Stimulated activated CD8-positive, alpha-beta memory T cell treated with anti-CD3 and anti-CD28 coated beads, Interleukin-4, amount 100 ng/mL, for 24 hours (primary cell): ENCODE measurements at places on chromosomes 5 and 9.

DNA sequence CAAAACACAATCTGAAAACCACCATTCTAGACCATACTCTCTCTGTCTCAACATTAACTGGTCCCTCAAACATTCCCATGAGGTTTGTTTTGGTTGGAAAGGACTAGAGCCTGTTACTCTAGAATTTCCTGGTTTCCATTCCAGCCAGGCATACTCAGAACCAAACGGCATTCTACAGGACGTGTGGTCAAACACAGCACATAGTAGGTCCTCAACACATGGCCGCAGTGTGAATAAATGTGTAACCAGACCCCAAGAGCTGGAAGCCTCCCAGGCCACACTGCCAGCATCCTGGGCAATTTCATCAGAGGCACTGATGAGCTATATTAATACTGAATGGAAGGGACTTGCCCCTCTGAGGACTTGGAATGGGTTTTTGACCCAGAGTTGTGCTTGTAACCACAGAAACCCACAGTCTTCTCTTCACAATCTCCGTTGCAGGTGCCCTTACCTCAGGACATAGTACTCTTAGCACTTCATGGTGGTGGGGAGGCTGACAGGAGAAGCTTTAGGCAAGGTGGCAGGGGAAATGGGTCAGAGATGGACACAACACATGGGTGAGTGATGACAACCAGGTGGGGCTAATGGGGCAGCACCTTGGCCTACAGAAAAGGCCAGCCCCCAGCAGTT, 66.0 kb downstream of the ZNF366 start:
- no peak for DNase-seq

DNA sequence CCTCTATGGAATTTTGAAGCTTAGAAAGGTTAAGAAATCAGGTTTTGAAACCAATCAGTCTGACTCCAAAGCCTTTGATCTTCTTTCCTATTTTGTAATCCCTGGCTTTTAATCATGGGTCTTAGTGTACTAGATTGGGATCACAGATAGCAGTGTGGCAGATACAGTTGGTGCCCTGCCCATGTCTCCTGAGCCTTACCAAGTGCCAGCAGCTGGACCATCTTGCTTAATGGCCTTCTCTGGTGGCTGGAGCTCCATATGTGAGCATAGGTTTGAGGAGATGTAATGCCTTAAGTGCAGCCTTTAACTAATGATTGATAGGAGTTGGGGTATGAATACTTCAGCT, 16.7 kb upstream of the RIC1 start:
- no peak for DNase-seq

GRCh38 chr5:148113243-148113642, 49.5 kb downstream of the SPINK5 start:
- DNase-seq, result no peak

DNA sequence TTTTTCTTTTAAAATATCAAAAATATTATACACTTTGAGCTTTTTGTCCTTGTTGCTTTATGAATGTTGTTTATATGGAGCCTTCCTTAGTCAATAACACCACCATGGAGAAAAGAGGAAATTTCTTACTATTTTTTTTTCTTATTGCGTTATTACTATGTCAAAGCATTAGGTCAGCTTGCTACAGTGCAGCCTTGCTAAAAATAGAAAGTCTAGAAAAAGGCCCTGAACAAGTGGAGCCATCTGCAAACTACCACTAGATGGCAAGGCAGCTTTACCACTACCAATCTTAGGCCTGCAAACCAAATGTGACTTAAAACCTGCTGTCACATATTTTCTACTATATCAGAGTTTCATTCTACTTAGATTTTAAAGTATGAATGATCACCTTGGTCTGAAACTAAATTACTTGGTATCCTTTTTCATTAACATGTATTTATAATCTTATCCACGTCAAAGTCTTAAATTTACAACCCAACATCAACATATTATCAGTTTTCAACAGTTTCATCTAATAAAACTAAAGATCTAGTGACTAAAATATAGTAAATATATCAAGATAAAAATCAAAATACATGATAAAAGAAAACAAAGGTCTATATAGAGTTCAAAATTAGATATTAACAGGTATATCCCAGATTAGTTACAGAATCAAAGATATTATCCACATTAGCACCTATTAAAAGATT, 113.1 kb upstream of the ACOT12 start:
- DNase-seq, result no peak

DNA sequence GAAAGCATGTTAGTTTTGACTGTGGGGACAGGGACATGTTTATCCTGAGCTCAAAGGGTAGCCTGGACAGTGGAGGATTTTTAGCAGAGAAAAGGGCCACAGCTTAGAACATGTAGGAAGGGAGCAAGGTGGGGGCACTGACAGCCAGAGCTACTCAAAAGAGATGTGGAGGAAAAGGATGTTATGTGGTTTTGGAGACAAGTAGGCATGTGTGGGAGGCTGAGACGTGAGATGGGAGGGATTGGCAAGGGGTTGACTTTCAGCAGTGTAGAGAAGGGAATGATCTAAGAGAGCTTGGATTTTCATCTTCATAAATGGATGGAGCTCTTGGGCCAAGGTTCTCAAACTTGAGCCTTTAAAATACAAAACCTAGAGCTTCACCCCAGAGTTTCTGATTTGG, 24.0 kb downstream of the SYK start:
- DNase-seq, result no peak

DNA sequence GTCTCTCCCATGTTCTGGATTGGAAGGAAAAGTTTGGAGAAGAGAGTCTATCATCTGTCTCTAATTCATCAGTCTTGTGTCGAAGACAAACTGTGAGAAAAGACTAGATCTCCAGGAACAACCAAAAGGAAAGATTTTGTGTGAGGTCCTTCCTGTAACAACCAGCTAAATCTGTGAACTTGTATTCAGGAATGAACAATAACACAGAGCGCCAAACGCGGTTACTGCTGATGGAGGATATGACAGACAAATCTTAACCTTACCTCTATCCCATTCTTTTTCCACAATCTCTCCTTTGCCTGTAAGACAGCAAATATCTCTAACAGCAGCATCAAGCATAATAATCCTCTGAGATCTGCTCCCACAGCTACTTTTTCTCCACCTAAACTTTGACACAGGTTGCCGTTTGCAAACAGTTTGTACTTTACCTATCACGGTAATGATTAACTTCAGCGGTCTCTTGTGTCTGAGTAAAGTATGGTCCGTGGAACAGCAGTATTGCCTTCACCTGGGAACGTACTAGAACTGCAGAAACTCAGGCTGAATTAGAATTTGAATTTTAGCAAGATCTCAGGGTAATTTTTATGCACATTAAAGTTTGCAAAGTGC, 387.6 kb downstream of the ELAVL2 start:
- DNase-seq, result no peak

DNA sequence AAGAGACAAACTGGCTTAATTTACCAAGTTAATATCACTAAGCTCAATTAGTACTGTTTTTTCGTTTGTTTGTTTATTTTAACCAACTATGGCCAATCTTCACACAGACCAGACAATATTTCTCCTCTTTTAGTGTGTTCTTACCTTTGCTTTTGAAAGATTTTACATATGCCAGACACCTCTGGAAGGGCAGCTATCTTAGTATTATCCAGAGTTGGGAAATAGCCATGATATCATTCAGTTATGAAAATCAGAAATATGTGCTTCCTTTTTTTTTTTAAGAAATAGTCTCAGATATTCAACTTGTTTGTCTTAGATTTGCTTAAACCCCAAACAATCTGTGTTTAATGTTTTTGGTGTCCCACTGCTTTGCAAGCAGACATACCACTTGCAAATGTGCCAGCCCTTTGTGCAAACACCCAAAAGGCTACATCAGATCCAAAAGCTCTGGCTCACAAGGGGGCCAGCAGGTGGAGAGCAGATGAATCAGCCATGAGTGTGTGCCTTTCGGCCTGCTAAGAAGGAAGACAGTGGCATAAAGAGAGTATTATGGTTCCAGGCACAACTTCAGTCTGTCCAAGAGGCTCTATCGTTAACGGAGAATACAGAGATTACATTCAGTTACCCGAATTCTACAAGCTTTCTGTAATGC, 147.6 kb downstream of the EFNA5 start:
- no peak for DNase-seq

GRCh38 chr9:16585591-16585990, 284.9 kb downstream of the BNC2 start:
- no peak for DNase-seq

GRCh38 chr5:175285261-175285660, 158.7 kb downstream of the DRD1 start:
- no peak for DNase-seq

DNA sequence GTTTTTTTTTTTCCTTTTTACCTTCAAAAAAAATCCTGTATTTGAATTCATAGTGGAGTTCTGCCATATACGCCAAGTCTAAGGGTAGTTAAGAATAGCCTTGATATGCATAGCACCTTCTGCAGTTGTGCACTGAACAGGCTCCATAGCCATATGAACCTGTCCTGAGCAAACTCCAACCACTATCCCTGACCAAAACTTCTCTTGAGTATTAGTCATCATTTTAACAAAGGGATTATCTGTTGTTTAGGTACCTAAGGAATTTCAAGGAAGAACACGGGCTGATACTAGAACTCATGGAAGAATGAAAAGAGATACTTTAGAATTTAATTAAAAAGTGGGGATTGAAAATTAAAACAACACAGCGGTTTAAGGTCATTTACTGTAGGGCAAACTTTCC, 1.9 kb upstream of the FBXO38 start:
- DNase-seq, result no peak
